ENCODE measurements at places on chromosomes 12 and 14.

- no peak for DNase-seq
Measured at GRCh38 chr14:63596998-63597658, 44.5 kb downstream of the WDR89 start.

DNA sequence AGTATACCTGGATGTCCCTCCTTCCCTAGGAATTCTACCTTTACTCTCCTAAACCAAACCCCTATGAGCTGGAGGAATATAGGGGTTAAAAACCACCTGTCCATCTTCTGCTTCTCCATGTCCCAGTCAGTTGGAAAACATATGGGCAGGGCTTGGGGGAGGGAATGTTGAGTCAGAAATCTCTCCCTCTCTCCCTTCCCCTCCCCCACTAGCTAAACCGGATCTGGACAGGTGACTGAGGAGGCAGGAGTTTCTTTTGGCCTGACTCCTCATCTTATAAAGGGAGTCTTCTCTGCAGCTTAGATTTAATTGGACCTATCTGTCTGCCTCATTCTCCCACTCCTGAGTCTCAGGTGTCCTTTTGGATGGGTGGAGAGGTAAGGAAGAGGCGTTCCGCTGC, 6.1 kb downstream of the ERBB3 start:
- DNase-seq, result no peak

- peak; percentile 48 for DNase-seq
Measured at GRCh38 chr12:9651265-9651729, 18.2 kb upstream of the CLEC2D start.

DNA sequence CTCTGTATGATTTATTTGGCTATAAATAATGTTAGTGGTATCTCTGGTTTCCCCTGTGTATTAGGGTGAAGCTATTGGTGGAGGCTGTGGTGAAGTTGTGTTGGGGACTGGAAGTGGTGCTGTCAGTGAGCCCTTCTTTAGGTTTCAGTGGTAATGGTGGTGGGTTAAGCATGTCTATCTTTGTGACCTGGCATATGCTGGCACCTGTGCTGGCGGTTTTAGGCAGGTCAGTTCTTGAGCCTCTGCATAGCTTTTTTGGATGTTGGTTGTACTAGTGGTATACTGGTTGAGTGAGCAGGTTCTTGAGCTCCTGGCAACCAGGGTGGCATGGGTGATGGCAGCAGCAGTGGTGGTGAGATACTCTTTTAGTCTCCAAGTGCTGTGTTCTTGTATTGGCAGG, 161.9 kb upstream of the CAND1 start:
- DNase-seq, result no peak

GRCh38 chr12:112498580-112498979, 79.8 kb downstream of the PTPN11 start:
- no peak for DNase-seq

DNA sequence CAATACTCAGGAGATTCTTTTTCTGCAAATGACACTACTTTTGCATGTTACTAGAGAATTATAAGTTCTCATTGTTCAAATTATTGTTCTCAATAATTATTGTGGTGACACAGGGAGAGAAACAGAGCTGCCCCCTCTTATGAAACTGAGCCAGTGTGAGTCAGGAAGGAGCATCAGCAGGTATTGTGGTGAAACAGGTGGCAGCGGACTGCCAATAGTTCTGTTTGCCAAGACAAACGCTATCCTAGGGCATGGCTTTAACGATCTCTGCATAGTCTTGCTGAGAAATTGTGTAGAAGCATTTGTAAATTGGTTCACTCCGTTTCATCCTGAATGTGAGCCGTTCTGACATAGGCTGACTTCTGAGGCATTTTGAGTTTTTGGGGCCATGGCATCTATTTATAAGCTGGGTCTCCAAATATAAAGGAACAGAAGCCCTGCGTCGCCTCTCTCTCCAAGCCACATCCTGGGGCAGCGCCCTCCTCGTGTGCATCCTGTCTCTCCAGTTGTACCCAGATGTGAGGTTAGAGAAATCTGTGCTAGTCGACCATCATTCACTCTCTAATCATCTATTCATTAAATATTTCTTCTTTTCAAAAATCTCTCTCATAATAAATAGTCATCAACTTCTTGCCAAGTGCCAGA, 15.8 kb upstream of the PPP4R4 start:
- DNase-seq, result no peak

DNA sequence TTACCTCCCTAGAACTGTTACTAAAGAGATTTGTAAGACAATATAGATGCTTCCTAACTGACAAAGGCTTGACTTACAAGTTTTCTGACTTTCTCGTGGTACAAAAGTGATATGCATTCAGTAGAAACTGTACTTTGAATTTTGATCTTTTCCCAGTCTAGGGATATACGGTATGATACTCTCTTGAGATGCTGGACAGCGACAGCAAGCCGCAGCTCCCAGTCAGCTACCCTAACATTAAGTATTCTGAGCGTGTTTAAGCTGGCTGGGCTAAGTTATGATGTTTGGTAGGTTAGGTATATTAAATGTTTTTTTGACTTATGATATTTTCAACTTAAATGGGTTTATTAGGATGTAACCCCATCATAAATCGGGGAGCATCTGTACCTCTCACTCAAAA, 55.2 kb upstream of the CDKL1 start:
- no peak for DNase-seq

GRCh38 chr14:68487805-68488590, 304.9 kb downstream of the ZFP36L1 start:
- DNase-seq, result no peak

- no peak for DNase-seq
Measured at GRCh38 chr14:104263675-104264358, 125.4 kb downstream of the KIF26A start.

DNA sequence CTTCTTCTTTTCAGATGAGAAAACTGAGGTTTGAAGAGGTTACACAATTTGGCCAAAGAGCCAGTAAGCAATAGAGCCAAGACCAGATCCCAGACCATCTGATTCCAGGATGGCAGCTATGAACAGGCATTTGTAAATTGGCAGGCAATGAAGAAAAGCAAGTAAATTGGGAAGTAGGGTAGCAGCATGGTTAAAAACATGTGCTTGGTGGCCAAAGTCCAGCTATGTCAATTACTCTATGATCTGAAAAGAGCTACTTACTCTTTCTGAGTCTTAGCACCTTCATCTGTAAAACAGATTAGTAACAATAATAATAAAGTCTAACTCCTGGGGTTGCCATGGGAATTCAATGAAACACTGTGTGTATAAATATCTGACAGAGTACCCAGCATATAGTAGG, 60.2 kb upstream of the MDM1 start:
- no peak for DNase-seq

DNA sequence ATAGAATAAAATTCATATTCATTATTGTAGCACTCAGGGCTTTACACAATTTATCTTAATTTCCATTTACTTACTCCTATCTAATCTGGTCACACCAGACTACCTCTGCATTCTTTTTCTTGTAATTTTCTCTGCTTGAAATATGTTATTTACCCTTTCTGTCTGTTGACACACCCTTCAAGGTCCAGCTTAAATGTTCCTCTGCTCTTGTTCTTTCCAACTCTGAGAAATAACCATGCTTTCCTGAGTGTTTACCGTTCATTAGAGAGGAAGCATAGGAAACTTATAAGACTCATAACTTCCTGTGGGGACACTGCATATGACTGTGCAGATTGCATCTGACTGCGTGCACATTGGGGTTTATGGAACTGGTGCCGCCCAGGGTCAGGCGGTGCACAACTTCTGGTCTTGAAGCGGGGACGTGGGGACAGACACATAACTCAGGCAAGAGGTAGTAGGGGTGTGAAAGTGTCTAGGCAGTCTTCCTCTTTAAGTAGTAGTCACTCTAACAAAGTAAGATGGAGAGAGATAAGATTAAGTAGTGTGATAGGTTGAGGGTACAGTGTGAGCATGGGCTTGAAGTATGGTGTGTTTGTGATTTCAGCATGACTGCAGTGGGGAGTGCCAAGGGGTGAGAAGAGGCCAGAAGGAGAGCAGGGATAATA, 42.6 kb upstream of the FOXJ2 start:
- peak; percentile 69 for DNase-seq

DNA sequence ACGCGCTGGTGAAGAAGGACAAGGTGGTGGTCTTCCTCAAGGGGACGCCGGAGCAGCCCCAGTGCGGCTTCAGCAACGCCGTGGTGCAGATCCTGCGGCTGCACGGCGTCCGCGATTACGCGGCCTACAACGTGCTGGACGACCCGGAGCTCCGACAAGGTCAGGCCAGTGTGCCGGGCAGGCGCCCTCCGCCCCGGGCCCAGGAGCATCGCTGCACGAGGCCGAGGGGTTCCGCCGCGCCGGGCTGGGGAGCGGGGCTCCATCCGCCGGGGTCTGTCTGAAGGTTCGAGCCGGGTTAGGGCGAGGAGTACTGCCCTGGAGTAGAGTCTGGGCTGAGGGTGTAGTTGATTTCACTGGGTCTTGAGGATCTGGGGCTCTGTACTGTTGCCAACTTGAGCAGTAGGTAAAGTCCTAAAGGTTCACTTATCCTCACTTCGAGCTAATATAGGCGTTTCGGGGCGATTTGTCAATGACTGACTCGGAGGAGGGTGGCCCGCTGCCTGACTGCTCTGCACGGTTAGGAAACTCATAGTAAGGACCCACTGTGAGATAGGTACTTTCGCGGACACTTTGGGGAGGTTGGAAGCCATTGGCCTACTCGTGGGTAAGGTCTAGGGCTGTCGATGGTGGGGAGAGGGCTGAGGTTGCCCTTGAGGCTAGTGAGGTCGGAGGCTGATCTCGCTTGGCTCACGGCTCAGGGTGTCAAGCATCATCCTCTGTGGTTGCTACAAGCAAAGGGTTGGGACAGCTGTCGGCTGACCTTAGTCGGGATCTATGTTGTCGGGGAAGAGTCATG, 574 bp downstream of the GLRX5 start:
- DNase-seq, result no peak

DNA sequence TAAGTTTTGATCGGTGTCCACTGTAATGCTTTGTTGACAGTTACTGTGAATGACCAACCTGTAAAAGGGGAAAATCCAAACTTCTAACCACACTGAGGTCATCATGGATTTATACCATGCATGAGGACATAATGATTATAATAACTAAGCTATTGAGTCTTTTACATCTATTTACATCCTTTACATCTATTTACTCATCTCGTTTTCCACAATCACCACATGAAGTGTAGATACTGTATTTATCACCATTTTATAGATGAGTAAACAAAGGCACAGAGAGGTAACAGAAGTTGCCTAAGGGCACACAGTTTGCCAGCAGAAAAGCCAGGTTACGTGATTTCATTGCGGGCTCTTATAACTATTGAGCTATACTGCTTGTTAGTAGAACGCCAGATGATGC, 27.9 kb upstream of the EID3 start:
- no peak for DNase-seq
